ENCODE measurements at places on chromosomes 1 and 21. TPM values are rescaled to one million over a fixed set of nuclear protein-coding genes. Genes with fewer than 3 reads are reported as not detected.
A peak's percentile ranks its signal among the peaks of the same experiment; 100 is the strongest.

- DNase-seq, result no peak
These were observed 8.0 kb downstream of the PHLDA3 start for GRCh38 chr1:201460814-201461644.

Gene GRHL3
- 1.2 TPM for total RNA-seq

GRCh38 chr21:22297575-22297974 lies 1299.4 kb downstream of the NCAM2 start:
- no peak for DNase-seq

Gene LPAR3
- 0.27 TPM for total RNA-seq

GRCh38 chr1:202017749-202018467 lies 7.5 kb downstream of the ELF3 start:
- no peak for DNase-seq

DNA sequence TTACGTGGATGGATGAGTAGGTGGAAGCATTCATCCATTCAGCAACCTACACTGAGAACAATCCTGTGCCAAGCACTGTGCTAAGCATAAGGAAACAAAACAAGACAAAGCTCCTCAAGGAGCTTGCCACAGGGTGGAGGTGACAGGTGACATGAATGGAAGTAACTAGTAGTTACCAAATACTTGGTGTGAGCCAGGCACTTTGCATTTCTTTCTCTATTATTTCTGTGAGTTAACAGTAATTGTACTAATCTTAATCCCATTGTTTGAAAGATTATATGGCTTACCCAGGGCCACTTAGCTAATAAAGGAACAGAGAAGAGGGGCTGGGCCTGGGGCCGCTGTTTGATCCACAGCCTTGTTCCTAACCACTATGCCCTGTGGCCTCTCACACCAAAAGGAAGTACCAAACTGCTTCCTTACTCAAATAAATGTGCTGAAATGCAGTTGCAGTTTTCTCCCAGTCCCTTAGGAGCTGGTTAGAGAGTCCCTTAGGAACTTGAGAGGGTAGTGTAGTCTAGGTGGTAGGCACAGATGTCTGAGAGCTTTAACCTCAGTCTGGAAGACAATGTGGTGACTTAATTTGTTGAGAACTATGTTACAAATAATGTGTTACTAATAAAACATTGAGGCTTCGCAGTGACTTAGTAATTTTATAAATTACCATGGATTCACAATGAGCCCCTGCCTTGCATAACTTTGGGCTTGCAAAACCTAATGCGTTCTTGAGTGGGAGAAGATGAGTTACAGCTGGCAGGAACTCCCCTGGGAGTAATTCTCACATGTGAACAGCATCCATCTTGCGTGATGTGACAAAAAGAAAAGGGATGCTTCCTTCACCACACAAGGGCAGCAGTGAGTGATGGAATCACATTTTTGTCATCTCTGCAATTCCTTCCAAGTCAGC lies 69.8 kb downstream of the MPZL1 start:
- no peak for DNase-seq

- no peak for DNase-seq
These were observed 945 bp downstream of the CHAF1B start for GRCh38 chr21:36386031-36386642.

Gene REN
- total RNA-seq, result not detected

DNA sequence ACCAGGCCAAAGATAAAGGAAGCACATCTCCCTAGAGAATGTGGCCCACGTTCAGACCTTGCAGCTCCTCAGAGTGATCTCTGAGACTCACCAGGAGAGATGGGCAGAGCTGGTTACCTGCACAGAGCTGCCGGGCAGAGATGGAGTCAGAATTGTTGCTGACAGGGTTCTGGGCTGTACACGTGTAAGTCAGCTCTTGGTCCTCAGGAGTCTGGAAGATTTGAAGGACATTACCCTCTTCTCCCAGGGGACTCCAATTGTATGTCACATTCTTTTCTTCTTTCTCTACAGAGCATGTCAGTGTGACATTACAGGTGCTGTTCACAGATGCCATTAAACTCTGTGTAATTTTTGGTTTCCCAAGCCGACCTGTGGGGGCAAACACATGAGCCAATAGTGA lies 25.5 kb downstream of the CD84 start:
- no peak for DNase-seq

GRCh38 chr21:46168238-46168637 lies 12.9 kb upstream of the FTCD start:
- DNase-seq, result no peak

DNA sequence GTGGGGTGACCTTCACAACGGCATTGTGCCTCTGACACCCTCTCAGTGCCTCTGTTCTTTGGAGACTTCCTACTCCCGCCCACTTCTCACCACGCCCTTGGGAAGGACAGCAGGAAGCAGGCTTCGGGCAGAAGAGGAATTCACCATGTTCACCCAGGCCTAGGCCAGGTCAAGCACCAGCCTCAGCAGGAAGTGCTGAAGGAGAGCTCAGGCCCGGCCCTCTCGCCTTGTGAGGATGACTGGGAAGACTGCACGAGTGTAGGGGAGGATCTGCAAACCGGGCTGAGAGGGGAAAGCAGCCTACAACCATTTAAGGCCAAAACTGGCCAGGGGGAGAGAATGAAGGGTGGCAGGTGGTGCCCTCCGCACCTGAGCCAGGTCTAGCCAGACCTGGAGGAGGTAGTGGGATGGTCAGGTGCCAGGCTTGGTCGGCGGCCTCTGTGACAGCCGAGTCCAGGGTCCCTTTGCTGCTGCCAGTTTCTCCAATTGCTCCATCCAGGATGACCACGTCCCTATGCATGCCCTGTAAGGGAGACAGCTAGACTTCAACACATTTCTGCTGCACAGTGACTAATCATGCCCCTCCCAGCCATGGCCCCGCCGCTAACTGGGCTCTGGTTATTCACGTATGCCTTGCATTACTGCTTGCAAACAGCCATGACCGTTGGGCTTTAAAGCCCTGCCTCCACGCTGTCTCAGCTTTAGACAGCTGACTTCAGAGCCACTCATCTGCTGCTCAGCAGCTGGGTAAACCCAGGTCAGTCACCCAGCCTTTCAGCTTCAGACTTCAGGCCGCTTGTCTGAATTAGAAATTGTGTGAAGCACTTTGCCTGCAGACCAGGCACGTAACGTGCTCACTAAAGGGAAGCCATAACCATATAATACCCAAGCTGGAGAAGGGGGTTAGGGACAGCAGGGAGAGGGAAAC lies 8.9 kb downstream of the MRTO4 start:
- no peak for DNase-seq

DNA sequence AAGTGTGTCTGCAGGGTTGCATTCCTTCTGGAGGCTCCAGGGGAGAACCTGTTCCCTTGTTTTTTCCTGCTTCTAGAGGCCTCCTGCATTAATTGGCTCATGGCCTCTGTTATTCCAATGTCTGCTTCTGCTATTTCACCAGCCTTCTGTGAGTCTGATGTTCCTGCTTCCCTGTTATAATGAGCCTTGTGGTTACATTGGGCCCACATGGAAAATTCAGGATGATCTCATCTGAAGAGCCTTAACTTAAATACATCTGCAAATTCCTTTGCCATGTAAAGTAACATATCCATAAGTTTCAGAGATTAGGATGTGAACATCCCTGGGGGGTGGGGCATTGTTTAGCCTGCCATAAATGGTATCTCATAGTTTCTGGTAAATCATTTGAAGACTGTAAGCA lies 181.1 kb downstream of the RWDD3 start:
- DNase-seq, result no peak

GRCh38 chr1:224533517-224533916 lies 82.6 kb upstream of the CNIH3 start:
- DNase-seq, result no peak

DNA sequence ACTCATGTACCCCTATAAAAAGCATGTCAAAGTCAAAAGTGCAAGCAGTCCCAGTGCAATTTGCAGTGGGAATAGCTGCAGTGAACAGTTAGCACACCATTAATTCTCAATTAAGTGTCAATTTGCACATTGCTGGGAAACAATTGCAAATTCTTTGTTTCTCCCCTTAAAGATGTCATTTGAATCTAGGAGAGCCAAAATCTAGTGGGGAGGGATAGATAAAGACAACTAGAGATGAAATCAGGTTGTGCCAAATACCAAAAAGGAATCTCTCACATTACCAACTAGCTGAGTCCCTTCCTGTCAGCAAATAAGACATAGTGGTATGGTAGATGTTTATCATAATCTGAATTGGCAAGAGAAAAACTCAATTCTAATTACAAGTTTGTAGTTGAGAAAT lies 330.7 kb downstream of the NUF2 start:
- DNase-seq, result no peak

GRCh38 chr1:227766653-227767277 lies 31.5 kb downstream of the SNAP47 start:
- DNase-seq, result no peak

GRCh38 chr1:84856726-84857270 lies 36.2 kb downstream of the LPAR3 start:
- DNase-seq, result peak; percentile 50

- no peak for DNase-seq
These were observed 138.4 kb upstream of the PLD5 start for GRCh38 chr1:242662886-242663285.

Gene OR6N1
- not detected for total RNA-seq

Gene THBS3
- 9.8 TPM for total RNA-seq

- DNase-seq, result peak; percentile 16
These were observed 1.9 kb upstream of the IRF2BP2 start for GRCh38 chr1:234611847-234612351.

GRCh38 chr1:100076319-100076718 lies 56.4 kb downstream of the SASS6 start:
- no peak for DNase-seq

Gene ANKRD35
- 0.73 TPM for total RNA-seq

DNA sequence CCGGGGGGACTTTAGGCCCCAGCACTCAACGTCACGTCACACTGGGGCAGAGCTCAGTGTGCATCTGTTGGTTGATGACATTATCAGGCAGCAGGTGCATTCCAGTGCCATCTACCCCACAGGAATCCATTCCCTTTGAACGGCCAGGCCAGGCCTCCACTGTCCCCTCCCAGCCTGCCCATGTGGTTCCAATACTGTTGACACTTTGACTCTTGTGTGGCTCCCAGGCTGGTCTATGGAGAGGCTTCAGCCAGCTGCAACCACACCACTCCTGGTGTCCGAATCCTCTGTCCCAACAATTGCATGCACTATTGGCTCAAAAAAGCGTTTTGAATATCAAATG lies 92.0 kb upstream of the SIM2 start:
- no peak for DNase-seq

Gene DONSON
- total RNA-seq, result 23.6 TPM

DNA sequence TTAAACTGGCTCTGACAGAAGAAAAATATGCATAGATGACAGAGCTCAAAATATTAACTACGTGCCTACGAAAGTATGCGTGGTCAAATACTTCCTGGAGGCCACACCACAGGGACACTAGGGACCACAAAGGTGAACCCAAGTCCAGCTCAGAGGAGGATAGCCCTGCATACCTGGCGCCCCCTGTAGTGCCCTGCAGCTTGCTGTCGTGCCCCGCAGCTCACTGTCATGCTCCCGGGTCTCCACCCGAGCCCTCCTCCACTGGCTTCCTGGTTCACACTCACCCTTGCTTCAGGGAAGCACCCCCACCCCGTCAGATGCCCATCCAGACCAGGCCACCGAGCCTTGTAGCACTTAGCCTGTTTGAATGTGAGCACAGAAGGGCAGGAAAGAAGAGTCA lies 16.7 kb upstream of the NADK start:
- DNase-seq, result no peak

Gene MRAP
- 1.00 TPM for total RNA-seq

DNA sequence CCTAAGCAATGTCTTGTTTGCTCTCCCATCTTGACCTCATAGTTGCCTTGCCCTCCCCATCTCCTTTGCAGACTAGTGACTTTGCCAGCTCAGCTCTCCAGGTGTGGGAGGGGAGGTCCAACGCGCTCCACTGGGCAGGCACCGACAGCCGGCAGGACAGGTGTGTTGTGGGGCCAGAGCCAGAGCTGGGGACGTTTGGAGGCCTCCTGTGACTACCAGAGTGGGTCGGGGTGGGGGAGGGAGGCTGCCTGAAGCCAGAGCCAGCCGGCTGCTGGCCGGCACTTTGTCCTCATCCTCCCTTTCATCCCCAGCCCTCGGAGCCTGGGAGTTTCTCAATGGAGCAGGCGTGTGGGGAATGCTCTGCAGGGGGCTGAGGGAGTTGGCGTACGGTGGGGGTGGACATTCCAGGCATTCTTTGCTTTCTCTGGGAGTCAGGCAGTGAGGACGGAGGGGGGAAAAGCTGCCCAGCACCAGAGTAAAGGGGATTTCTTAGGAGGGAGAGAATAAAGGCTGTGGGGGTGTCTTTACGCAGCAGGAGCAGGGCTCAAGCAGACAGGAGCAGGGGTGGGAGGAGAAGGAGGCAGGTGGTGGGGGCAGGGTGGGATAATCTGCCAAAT lies 20.2 kb downstream of the NUAK2 start:
- DNase-seq, result no peak

DNA sequence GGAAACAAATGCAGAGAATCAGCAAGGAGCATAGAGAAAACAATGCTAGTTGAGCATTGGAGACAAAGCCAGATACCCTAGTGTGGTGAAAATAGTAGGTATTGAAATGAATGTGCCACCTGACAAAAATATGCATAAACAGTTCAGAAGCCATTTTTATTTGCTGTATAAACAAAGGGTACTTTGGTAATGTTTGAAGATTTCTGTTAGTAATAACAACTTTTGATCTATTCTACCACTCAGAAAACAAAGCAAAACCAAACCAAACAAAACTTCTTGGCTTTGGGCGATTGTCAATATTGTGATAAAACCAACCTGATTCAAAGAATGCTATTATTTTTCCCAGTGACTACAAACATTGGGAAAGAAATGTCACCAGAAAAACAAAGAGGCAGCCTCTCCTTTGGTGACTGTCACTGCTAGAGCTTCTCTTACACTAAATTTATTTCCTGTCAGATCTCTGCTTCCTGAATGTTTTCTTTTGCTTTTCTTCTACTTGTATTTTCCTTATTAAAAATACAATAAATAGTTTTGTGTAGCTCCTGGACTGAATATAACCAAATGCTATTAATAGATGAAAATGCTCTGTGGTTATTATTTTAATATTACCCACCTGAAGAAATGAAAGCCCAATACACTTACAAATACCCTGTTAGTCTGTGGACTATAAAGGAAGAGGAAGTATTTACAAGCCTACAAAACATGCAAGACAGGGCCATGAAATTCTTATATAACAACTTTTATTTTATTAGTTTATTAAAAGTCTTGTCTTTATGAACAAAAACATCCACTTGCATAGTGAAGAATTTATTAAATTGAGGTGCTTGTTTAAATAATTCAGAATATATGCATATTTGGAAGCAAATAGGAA lies 5.7 kb downstream of the ATP6V1G3 start:
- no peak for DNase-seq

- DNase-seq, result no peak
These were observed 130.2 kb upstream of the PTGFR start for GRCh38 chr1:78360584-78360983.

- DNase-seq, result no peak
These were observed 635.2 kb downstream of the SMYD3 start for GRCh38 chr1:245871915-245872314.

Gene ZSCAN20
- 11.1 TPM for total RNA-seq

GRCh38 chr1:36764798-36765197 lies 269.5 kb downstream of the GRIK3 start:
- DNase-seq, result no peak

GRCh38 chr1:193626695-193627094 lies 440.3 kb upstream of the B3GALT2 start:
- no peak for DNase-seq

Measured in cerebellum (tissue), 4 donors.